Activated naive CD4-positive, alpha-beta T cell (primary cell): ENCODE measurements at places on chromosomes 6 and 20.

- DNase-seq: peak; percentile 1
Measured at GRCh38 chr6:79949233-79949632, 1.9 kb upstream of the ELOVL4 start.

GRCh38 chr6:71038711-71039344, 82.0 kb upstream of the B3GAT2 start:
- no peak for DNase-seq

GRCh38 chr6:51531623-51532022, 555.8 kb downstream of the PKHD1 start:
- DNase-seq: no peak

- no peak for DNase-seq
Measured at GRCh38 chr6:154824076-154824475, 90.9 kb downstream of the SCAF8 start.

DNA sequence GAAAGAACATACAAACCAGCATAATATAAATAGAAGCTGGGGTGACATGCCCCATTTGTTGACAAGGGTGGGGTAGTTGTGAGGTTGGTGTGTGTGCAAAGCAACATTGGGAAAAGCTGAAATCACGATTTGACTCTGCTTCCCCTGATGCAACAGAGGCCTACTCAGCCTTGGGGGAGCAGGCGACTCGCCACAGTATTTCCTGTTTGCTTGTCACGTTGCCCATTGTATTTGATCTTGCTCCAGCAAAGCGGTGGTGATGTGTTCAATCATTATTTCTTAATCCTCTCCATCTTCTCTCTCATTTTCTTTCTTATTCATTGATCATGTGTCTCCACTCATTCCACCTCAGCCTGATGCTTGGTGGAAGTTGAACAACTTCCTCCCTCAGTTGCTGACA, 165.8 kb upstream of the CITED2 start:
- DNase-seq: no peak

DNA sequence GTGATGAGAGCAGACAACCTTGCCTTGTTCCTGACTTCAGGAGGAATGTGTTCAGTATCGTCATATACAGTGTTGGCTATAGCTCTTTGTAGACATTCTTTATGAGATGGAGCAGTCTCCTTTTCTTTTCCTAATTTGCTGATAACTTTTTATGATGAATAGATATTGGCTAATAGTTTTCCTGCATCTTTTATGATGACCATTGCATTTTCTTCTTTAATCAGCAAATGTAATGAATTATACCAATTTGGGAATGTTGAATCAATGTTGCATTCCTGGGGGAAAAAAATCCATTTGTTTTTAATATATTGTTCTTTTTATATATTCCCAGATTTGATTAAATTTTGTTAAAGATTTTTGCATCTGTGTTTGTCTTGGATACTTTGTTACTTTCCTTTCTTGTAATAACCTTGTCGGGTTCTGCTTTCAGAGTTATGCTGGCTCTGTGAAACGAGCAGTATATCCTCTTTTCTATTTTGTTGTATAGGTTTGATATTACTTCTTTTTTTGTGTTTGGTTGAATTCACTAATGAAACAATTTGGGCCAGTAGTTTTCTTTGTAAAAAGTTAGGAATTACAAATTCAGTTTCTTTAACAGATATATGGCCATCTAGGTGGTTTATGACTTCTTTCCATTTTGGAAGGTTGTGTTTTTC, 23.9 kb downstream of the KDM1B start:
- DNase-seq: no peak

DNA sequence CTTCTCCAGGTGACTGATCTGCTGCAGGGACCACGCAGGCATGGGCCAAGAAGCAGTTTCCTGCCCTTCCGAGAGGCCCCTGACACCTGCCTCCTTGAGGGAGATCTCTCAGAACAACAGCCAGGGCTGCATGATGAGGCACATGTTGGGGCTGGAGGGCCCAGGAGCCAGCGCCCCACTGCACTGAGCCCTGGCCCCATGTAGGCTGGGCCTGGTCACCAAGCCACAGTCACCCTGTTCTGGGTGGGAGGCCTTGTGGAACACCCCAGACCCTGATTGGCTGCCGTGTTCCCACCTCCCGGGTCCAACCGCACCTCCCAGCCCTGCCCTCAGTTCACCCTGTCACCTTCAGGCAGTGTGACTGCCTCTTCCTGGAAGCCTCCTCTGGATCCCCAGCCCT, 174.2 kb downstream of the TAF4 start:
- no peak for DNase-seq

DNA sequence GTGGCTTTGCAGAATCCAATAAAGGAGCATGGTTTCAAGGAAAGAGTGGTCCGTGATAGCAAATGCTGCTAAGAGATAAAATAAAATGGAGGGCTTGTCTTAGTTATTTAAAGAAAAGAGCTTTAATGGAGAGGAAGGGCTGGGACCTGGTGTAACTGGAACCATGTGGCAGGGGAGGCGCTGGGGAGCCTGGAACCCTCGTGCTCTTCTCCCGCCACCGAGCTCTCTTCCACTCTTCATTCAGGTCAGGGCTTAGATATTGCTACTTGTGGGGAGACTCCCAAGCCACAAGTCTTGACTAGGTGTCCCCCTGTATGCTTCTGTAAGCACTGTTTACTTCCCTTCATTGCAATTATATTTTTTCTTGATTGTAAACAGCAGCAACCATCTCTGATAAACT, 15.2 kb upstream of the ARFGEF3 start:
- DNase-seq: no peak

- DNase-seq: no peak
Measured at GRCh38 chr20:39850821-39851330, 838.2 kb downstream of the MAFB start.

DNA sequence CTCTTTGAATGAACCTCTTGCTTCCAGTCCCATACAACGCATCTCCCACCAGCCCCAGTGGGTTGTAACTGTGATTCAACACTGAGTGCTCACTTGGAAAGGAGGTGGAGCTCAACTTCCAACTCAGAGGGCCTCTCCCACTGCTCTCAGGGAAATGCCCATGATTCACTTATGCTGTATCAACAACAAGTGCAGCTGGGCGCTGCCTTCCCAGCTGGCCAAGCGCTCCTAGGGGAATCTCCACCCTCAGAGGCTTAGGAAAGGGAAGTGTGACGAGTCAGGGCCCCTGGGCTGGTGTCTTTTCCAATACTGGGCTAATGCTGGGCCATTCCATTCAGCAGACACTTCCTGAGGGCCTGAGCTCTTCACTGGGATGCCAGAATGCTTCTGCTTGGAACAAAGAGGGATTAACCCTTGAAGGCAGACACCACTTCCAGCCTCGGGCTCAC, 8.1 kb upstream of the OCSTAMP start:
- no peak for DNase-seq

DNA sequence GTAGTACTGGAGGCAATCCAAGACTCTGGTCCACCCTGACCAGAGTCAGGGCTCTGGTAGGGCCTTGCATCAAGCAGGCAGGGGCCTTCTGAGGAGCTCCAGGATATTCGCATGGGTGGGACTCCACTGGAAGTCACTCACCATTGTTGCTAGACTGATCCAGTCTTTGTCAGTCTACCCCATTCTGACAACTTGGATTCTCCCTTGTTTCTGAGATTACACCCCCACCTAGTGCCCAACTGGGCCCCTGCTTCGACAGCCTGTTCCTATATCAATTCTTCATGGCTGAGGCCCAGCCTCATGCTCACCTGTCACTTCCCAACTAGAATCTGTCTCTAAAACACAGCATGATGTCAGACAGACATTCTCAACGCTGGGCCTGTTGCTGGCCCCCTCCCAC, 5.2 kb downstream of the SLC35D3 start:
- no peak for DNase-seq

DNA sequence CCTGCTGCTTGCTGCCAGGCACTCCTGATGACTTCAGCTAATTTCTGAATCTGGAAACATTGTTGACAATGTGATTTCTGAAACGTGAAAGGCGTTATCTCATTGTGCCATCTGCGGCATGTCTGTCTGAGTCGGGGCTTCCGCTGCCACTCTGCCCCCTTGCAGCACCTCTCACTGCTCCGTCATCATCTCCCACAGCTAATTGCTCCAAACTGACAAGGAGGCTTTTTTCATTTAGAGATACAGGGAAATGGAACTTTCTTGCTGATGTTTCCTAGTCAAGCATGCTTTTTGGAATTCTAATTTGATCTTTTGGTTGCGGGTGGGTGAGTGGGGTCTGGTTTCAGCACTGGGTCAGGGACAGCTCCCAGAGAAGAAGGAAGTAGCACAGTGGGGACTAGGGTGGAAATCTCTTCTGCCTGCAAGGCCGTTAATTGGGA, 233.5 kb downstream of the DHX35 start:
- DNase-seq: no peak

DNA sequence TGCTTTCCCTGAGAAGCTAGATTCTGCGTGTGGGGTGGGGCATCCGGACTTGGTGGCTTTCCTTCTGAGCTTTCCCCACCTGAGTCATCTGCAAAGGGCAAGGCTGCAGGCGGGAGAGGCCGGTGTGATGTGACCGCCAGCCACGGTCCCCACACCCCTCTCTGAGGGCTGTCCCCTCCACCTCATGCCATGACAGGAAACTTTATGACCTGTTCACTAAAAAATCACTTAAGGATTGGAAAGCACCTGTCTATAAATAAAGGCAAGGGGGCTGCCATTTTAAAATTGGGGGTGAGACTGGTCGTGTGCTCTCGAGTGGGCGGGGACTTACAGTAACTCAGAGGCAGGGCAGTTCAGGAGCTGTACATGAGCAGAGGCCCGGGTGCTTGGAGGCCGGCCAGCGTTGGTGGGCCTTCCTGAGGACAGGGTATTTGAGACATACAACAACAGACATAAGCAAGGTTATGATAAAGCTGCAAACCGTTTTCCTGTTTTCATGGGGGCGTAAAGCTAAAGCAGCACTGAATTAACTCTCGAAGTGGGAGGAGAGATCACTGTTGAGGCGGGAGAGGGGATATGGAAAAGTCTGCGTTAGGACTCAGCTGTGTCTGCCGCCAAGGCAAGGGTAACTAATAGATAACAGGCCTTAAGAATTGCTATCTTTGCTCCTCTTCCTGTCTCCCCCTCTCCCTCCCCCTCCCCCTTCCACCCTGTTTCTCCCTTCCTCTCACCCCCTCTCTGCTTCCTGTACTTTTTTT, 16.1 kb upstream of the SERPINB1 start:
- peak; percentile 36 for DNase-seq

DNA sequence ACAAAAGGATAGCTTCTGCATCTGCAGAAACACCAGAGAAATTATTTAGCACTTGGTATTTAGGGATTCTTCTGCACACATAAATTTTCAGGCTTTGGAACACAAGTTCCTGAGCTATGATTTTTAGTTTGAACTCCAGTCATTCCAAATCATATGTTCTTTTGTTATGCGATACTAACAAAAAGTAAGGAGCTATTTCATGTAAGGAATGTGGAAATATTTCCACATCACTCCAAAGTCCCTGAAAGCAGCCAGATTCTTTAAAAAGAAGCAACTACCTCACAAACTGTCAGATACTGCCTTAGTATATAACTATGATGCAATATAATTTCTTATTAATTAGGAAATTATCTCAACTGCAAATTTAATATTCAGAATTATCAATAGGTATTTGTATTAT, 106.9 kb downstream of the RNGTT start:
- no peak for DNase-seq

- no peak for DNase-seq
Measured at GRCh38 chr20:43057317-43057716, 132.4 kb downstream of the PTPRT start.

DNA sequence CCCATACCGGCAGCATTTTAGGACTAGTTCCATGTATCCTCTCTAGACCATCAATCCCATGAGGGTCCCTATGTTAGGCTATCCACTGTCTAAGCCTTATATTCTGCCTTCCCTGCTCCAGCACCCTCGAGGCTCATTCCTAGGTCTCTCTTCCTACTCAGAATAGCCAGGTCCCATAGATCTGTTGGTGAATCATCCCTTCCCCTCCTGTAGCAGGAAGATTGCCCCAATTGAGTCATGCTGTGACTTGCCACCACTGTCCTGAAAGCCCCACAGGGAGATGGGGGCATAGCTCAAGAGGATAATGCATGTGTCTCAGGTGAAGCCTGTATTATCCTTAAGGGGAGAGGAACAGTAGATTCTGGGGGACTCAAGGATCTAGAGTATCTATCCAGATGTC, 143.1 kb upstream of the MOCS1 start:
- DNase-seq: no peak

DNA sequence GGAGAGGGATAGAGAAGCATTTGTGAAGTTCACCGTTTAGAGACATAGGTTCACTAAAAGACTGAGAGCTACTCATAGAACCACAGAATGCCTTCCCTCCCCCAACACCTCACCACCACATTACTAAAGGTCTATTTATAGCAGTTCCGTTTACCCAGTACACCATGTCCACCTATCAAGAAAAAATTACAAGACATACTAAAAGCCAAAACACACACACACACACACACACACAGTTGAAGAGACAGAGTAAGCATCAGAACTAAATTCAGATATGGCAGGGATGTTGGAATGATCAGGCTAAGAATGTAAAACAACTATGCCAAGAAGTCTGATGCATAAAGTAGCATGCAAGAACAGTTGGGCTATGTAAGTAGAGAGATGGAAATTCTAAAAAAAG, 52.3 kb downstream of the SLC22A3 start:
- DNase-seq: no peak

GRCh38 chr6:150258381-150258780, 110.4 kb upstream of the IYD start:
- DNase-seq: no peak

DNA sequence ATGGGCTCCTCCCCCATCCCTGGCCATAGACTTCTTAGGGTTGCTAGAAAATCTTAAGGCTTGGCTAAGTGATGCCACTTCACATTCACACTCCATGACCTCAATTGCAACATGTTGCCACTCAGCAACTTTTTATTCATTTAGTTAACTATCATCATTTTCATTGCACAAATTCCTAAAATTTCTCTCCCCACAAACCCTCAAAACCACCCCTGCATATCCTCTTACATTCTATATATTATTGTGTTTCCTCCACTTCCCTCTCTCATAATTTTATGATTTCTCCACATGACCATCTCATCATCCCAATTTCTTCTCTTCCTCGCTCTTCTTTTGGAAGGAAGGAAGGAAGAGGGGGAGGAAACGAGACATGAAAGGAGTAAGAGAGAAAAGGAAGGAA, 436.0 kb downstream of the HACE1 start:
- DNase-seq: no peak

- no peak for DNase-seq
Measured at GRCh38 chr20:58070664-58071196, 157.7 kb downstream of the ANKRD60 start.

- no peak for DNase-seq
Measured at GRCh38 chr6:84801250-84801649, 36.9 kb upstream of the TBX18 start.

DNA sequence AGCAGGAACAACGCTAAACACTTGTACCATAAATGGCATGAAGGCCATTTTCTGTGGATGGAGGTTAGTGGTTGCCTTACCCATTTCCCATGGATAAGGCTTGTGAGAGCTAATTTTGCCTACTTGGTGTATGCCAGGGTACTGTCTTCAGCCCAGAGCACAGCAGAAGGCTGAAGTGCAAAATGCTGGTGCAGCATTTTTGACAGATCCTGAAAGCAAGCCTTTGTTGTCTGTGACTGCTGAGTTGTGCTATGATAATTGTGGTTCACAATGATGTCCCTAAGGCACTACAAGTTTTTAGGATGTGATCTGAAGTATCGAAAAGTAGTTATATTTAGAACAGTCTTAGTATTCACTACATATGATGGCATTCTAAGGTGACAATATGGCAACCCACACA, 14.7 kb upstream of the HMGN3 start:
- DNase-seq: no peak

- no peak for DNase-seq
Measured at GRCh38 chr20:39214828-39215227, 252.7 kb downstream of the DHX35 start.
